ENCODE measurements at places on chromosomes 5 and 9.

GRCh38 chr5:173243243-173243830, 8.3 kb upstream of the NKX2-5 start:
- no peak for DNase-seq

- no peak for DNase-seq
Observed at GRCh38 chr5:108649106-108649505, 98.6 kb upstream of the FER start.

DNA sequence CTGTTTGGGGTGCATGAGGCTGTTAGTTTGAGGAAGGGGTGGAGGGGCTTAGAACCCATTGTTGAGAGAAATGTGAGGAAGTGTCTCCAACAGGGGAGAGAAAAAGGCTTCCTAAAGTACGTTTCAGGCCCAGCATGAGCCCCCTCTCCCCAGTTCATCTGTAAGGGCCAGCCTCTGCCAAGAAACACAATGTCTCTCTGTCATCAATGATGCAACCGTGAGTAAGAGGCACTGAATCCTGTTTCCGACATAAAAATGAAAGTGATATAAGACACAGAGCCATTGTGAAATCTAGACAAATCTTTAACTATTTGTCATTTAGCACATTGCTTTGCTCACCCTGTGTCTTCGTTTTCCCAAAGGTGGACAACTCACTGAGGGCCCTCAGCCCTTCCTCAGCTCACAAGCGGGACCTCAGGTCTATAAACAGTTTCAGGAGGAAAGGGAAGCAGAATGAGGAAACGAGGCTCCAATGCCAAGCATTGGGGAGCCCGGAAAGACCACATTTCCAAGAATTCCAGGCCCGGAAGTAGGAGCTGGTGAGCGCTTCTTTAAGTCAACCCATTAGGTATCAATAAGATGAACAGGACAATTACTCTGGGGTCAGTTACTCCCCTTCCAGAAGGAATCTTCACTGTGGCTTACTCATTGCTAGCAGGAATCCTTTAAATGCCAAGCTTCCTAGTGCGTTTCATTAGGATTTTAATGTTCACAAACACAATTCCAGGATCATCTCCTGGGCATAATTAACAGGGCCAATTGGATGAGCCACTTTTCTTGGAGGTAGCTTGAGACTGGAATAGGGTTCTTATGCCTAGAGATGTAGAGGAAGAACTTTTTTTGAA, 59.0 kb upstream of the KLF4 start:
- no peak for DNase-seq

DNA sequence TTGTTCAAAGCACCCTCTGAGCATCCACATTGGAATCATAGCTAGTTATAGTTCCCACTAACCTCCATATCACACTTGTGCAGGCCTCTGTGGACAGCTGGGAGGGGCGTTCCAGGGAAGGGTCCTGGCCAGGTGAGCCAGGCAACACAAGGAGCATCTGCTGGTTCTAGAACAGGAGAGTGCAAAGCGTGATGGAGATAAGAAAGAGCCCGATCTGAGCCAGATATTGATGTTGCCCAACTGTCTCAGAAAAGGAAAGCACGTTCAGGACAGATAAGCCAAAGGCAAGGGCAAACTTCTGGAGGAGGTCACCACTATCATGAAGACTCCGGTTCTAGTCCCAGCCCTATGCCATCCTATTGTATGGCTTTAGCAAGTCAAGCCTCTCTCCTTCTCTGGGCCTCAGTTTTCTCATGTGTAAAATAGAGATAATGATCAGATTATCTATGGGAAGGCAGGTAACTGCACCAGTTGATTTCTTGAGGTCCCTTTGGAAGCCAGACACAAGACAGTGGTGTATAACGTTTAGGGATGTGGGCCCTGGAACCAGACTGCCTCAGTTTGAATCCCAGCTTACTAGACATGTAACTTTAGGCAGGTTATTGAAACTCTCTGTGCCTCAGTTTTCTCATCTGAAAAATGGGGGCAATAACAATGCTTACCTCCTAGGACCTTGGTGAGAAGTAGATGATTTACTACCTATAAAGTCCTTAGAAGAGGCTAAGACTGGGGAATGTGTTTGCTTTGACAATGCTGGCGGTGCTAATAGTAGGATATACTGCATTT, 19.8 kb downstream of the GABBR2 start:
- no peak for DNase-seq

DNA sequence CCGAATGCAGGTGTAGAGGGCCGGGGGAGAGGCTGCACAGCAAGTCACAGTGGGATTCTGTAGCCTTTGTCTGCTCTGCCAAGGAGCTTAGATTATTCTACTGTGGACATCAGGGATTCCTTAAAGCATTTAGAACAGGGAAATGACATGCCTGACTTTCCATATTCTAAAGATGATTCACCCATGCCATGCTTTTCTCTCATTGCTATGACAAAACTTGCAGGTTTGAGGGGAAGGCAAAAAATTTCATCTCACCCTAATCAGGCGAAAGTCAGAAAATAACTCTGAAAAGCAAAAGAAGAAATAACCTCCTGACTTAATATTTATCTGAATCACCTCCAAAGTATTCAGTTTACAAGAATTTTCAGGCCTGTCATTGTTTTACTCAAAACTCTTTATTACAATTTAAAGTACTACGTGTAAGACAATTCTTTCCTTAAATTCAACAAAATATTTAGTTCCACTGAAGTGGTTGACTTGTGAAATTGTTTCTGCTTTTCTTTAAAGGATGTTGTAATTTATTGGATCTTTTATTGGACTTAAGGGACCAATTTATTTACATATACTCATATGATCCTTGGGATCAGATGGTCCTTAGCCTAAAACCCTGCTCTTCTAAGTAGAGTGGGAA, 30.0 kb upstream of the GAS1 start:
- DNase-seq = no peak

GRCh38 chr5:165157219-165157618, 1651.8 kb downstream of the MAT2B start:
- no peak for DNase-seq

GRCh38 chr5:81164936-81165335, 68.2 kb upstream of the CKMT2 start:
- DNase-seq = no peak

GRCh38 chr5:139709582-139710318, 61.6 kb downstream of the CXXC5 start:
- no peak for DNase-seq

- DNase-seq = no peak
Observed at GRCh38 chr9:28774433-28775235, 1201.4 kb upstream of the C9orf72 start.

Measured in left renal cortex interstitium (tissue), 4 donors.